ENCODE measurements at places on chromosomes 7 and 10.

DNA sequence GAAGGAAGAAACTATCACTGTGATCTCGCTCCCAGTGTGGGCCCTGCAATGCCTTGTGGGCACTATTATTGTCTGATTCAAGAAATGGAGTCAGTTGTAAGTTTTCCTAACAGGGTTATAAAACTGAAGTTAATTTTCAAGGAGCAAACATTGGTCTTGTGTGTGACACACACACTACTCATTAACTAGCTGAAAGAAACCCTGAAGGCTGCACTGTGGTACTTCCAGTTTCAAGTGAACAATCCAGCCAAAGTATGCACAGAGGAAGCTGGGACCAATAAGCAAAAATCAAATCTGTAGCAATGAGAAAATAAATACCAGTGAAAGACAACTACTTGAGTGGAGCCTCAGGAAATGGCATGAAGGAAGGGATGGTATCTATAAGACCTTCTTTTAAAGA lies 506.6 kb upstream of the POT1 start:
- DNase-seq = no peak

DNA sequence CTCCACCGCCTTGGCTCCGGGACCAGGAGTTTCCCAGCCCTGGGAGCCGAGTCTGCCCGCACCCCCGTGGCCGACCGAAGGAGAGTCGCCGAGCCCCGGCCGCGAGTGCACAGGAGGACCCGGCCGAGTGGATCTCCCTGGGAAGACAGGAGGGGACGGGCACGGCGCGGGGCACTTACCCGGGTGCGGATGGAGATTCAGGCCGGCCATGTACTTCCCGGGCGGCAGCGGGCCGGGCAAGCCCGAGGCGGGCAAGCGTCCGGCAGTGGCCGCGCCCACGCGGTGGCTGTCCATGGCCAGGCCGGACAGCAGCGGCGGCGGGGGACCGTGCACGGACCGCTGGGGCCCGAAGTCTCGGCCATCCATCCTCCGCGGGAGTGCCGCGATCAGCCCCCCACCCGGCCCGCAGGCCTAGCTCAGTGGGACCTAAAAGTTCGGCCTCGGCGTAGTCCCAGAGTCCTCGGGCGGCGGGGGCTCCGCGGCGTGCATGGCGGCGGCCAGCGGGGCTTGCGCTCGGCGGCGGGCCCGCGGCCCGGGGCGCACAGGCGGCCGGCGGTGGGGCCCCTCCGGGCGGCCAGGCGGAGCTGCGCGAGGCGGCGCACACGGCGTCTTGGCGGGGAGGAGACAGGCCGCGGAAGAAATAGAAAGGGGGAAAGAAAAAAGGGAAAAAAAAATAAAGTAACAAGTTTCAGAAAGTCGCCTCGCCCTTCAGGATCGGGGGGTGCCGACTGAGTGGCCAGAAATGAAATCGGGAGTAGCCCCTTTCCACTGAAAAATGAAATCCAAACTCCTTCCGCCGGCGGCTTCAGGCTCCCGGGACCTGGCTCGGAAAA lies 2.5 kb downstream of the TNRC18 start:
- no peak for DNase-seq

DNA sequence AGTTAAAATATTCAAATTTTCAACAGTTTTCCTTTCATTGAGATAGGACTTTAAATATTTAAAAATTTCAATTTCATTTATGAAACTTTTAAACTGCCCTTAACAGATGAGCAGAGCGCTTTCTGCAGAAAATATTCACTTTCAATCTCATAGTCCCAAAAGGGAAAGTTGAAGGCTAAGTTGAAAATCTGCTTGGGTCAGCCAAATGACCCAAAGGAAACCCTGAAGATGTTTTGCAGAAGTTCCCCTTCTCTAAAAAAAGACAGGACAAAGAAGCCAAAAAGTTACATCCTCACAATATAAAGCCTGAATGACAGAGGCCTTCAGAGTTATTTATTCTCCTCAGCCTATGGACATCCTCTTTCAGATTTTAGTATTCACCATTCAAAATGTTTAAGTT lies 17.6 kb upstream of the SCIN start:
- DNase-seq = no peak

GRCh38 chr10:81866753-81867152 lies 8.2 kb upstream of the NRG3 start:
- DNase-seq = no peak

- no peak for DNase-seq
Measured at GRCh38 chr7:144975882-144976281, 140.0 kb upstream of the TPK1 start.

DNA sequence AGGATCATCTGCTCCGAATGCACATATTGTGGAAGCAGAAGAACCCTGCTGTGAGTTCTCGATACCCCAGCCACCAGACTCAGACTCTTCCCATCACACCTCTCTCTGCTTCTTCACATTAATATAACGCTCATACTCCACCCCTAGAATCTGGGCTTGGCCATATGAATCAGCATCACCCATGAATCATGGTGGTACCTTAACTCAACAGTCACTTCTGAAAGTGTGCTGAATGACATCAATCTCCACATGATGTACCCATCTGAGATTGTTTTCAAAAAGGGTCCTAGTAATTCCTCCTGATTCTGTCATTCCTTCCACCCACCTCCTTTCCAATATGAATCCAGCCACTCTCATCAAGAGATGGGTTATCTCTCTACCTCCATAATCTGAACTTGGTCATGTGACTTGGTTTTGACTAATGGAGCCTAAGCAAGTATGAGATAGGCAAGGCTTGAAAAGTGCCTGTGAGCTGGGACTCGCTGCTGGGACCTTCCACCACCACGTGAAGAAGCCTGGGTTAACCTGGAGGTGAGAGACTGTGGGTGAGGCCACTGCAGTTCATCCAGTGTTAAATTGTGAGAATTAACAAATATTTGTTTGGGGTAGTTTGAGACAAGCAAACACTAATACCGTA lies 15.4 kb downstream of the YWHAG start:
- no peak for DNase-seq

GRCh38 chr10:870564-871166 lies 60.8 kb downstream of the LARP4B start:
- DNase-seq = no peak

DNA sequence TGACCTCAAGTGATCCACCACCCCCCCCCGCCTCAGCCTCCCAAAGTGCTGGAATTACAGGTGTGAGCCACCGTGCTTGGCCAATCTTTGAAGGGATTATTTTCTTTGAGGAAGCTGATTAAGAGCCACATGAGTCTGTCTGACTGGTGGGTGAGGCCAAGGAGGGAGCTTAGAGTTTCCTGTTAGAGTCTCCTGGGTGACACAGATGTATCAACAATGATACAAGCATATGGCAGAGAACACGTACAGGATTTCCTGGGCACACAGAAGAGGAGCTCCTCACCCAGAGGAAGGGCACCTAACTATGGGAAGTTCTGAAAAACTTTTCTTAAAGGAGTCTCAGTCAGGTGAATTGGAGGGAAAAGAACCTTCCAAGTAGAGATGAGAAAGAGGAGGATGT lies 69.4 kb downstream of the GOLGA7B start:
- no peak for DNase-seq

DNA sequence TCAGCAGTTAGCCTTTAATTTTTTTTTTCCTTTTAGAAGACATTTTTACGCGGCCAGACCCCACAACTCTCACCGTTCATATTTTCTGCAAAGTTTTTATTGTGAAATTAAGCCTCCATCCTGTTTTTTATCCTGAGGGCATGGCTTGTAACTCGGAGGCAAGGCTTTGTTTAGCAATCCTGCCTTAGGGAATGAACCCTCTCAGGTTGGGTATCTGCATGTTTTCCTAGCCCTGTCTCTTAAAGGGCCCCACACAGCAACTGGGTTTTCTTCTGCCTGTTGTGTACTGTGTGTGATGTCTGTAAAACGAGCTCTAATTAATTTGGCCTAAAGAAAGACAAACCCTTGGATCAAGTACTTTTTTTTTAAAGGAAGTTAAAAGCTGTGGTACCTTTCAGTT lies 130.2 kb upstream of the COBL start:
- DNase-seq = no peak

Data from T-helper 9 cell (primary cell).